ENCODE measurements at places on chromosomes 5 and 9.
A peak's percentile ranks its signal among the peaks of the same experiment; 100 is the strongest.

DNA sequence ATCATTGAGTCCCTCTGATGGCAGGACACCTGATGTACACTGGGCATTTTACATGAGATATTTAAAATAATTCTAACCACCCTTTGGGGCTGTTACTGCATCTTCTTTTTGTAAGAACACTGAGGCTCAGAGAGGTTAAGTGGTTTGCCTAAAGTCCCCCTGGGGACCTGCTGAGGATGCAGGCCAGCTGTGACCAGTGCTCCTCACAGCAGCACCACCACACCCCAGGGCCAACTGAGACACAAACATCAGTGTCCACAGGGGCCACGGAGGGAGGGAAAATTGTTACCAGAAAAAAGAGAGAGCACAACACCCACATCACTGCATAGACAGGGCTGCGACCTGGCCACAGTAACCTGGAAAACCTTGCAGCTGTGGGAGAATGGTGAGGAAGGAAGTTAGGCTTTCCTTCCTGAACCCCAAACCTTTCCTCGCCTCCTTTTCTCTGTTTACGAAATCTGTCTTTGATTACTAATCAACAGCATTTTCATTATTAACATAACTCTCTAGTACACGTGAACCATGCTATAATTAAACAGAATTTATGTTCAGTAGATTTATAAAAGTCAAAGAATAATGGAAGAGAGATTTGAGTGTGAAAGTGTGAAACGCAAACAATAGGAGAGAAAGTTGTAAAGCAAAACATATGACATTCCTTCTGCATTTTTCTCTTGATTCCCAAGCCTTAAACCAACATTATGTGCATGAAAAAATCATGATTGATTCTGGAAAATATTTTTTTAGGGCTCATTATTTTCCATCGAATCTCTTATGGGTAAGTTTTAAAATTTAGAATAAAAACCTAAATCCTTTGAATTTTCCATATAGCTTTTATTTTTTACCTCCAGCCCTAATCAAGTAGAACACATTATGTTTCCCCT is 228.1 kb upstream of the DAPK1 start:
- no peak for DNase-seq

GRCh38 chr9:14243514-14244042 is 70.4 kb downstream of the NFIB start:
- DNase-seq, result no peak

DNA sequence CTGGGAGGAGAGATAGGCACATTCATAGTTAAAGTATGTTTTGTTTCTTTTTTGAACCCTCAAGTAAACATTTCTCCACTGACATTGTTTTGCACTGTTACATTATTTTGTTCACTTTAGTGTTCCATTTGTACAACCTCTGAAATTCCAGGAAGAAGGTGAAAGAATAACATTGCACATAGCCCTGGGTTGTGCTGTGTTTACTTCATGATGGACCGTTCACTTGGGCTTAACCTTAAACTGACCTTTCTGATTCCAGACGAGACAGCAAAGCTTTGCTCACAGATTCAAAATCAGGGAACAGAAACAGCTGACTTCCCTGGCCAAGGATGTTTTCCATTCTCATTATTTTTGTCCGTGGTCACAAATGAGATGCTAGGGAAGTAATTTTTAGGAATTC is 42.8 kb upstream of the GDNF start:
- no peak for DNase-seq

- no peak for DNase-seq
These were observed 166.0 kb upstream of the IRX2 start for GRCh38 chr5:2917524-2917923.

DNA sequence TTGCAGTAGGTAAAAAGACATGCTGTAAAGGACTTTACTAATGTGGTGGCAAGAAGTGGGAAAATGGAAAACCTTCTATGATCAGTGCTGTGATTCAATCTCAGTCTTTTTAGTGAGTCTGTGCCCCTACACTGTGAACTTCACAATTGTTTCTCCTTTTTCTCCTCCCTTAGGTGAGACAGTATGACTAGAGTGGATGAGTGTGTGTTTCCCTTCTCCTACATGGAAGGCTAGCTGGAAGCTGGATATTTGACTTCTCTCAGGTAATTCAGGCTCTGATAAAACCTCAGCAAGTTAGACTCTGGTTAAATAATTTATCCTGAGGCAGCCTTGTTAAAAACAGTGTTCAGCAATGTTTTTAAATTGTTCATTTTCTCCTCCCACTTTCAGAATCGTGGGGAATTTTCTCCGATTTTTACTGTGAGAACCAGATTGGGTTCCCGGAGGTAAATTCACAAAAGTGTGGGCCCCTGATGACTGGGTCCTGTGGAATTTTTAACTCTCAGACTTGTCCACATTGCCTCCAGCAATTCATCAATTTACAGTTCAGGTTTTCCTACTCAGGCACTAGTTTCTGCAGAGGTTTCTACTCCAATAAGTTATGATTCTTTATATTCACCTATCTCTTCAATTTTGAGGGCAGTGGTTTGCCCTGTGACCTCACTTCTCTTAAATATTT is 149.1 kb upstream of the PIK3R1 start:
- no peak for DNase-seq

- DNase-seq, result peak; percentile 56
These were observed 9.7 kb downstream of the PTGES2 start for GRCh38 chr9:128117613-128118471.

DNA sequence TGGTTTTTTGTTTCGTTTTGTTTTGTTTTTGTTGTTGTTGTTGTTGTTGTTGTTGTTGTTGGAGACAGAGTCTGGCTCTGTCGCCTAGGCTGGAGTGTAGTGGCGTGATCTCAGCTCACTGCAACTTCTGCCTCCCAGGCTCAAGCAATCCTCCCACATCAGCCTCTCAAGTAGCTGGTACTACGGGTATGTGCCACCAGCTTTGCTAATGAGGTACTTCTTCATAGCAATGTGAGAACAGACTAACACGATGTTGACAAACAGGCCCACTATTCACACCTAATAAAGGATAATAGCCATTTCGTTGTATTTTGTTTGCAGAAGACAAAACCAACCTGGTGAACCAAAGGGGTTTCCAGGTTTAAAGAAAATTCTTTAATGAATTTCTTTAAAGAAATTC is 130.9 kb downstream of the DIRAS2 start:
- no peak for DNase-seq

DNA sequence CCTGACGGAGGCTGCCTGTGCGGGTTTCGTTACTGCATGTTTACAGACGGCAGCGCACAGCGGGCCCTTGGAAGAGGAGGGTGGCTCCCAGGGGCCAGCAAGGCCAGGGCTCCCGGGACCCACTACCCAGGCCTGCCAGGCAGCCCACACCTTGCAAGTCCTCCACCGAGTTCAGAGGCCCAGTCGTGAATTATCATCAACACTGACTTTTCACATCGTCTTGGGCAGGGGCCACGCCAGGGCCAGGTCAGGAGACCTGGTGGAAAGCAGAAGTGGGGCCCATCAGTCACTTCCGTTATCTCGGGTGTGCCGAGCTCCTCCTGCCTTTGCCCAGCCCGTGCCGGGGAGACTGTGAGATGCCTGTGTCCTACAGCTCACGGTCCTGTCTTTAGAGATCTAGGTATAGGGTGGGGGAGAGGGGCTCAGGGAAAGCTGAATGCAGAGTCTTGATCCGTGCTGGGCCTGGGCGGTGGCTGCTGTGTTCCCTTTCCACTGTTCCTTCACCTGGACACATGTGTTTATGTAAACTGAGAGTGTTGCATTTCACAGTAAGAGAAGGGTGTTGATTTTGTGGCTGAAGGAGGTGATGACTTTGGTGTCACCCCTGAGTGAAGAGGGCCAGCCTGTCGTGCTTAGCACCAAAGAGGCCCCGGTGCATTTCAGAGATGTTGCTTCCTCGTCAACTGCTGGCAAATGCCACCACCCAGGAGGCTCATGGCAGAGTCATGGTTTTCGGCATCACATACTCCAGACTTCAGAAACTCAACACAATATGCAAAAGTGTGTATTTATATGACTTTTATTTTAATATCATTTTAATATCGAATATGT is 175.2 kb downstream of the GAPVD1 start:
- DNase-seq, result no peak

DNA sequence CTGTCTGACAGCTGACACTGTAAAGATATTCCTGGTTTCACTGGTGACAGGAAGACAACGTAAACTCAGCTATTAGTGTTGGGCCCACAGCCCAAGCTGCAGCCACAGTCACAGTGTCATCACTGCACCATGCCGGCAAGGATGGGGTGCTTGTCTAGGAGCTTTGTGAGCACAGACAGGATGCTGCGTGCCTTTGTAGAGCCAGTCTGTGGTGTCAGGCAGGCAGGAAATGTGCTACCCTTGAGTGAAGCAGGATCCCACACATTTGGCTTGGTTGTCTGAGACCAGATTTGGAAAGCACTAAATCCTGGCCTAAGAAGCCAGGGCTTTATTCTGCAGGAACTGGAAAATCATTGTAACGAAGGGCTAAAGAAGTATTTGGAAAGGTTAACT is 121.6 kb upstream of the ADAMTS16 start:
- DNase-seq, result no peak

DNA sequence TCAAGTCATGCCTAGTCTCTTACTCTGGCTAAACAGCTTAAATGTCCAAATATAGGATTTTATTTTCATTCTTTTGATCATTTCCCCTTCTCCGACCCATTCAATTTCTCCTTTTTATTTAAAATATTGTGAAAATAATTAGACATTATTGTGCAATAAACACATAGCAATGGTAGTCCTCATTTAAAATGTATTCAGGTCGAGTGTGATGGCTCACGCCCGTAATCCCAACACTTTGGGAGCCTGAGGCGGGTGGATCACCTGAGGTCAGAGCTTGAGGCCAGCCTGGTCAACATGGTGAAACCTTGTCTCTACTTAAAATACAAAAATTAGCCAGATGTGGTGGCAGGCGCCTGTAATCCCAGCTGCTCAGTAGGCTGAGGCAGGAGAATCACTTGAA is 26.7 kb downstream of the ADAMTS6 start:
- no peak for DNase-seq

DNA sequence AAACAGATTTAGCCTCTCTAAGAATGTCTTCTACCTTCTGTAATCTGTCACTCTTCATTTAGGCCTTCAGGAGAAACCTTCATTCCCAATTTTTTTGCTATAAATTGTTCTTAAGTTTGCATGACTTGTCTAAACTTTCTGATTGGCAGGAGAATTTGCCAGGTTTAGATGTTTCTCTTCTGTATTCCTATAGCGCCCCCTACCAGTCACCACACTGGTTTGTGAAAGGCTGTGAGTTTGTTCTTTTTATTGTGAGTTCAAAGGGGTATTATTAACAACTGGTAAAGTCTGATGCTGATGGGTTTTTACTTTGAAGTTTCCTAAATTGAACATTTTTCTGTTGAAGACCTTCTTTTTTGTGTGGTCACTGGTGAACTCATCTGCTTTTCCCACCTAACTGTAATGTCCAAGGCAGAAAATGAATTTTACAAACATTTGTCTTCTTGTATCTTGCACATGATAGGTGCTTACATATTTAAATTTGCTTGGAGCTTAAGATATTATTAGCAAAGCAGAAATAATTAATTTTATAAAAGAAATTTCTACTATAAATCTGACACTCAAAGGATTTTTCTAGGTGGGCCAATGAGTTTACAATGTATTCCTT is 18.4 kb upstream of the F2RL2 start:
- DNase-seq, result peak; percentile 3

DNA sequence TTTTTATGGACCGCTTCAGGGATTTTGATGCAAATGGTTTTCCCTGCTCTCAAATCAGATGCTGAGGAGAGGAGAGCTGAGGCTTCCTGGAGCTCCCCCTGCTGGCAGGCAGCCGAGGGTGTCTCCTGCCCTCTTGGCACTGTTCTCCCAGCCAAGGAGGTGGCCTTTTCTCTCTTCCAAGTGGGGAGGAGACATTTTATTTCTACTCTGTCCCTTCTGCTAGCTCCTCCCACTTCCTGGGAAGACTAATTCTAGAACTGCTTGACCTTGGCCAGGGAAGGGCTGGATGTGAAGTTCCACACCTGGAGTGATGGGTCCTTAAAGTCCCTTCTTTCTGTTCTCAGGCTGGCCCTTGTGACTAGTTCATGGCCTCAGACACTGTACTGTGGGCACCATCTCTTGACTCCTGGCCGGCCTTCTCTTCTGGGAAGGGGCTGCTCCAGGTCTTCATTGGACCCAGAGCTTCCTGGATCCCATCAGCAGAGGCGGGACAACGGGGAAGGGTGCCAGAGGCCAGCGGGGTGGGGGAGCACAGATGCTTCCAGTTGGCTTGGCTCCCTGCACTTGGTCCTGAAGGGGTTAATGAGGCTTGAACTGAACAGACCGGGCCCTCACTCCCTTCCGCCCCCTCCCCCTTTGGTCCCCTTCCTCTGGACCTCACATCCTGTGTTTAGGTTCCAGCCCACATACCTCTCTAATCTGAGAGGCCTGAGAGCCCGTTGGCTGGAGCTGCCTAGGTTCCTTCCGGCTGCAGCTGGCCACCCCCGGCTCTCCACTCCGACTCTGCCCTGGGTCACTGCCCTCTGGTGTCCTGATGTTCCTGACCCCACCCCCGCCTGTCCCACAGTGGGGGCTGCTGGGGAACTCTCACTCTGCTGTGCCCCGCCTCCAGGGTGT is 32.1 kb downstream of the PTPA start:
- no peak for DNase-seq

DNA sequence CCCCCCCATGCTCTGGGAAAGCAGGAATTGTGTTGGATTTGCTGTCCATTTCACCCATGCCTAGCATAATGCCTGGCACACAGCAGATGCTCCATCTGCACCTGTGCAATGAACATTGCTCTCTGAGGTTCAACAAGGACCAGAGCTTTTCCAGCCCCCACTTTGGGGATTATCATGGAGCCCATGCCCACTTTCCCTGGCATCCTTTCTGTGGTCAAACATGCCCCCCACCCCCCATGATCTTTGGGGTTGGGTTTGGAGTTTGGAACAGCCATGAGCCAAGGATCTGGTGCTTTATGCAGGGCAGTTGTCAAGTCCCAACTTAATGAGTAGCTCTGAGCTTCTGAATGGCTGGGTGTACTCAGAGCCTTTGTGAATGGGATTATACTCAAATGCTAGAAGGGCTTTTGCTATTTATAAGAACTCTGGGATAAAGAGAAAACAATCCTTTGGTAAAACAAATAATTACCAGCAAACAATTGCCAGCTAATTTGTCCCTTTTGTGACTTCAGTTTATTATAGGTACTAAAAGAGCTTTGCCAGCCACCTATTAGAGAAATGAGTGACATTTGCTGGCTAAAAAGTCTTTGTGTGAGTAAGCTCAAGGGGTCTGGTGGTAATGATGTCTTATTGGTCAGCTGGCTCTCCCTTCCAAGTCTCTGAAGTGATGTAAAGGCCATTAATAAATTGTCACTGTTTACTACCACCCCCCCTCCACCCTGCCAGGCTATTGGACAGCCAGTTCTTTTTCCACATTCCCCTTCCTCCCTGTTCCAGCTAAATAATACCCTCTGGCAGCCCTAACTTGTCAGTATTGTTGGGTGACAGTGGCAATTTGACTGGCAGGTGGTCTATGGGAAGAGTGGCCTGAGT is 182.3 kb downstream of the MACROH2A1 start:
- no peak for DNase-seq

DNA sequence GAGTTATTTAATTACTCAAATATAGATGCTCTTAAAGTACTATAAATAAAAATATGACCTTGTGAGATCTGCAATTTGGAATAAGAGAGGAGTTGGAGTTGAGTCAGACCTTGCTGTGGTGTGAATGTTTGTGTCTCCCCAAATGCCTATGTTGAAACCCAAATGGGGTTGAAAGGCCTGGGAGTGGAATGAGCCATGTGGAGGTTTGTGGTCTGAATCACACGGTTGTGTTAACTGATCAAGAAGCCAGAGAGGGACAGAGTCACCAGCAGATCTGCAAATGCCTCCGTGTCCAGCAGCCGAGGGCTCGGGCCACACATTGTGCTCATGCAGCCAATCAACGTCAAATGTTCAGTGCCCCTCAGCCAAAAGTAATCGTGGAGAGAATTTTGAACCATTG is 404.4 kb downstream of the ICE1 start:
- no peak for DNase-seq

- no peak for DNase-seq
These were observed 40.9 kb upstream of the TNC start for GRCh38 chr9:115158661-115159481.

Data from esophagus squamous epithelium (tissue), 5 donors.